Stimulated activated CD8-positive, alpha-beta memory T cell treated with anti-CD3 and anti-CD28 coated beads, Interleukin-7, amount 100 ng/mL, for 1 hour (primary cell): ENCODE measurements at places on chromosomes 3 and 15.

DNA sequence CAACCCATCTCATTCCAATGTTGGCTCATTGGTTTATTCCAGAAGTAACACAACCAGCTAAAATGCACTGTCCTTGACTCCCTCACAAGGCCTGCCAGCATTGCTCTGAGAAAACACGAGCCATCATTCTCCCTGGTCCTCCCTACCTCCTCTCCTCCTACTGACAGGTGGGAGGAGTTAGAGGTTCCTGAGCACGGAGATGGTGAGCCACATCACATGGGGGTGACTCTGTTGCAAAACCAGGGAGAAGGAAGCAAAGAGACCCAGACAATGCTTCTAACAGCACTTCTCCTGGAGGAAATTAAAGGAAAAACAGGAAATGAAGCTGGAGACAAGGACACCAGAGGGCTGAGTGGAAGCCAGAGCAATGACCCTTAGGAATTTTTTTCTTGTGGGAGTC, 667.4 kb downstream of the NTRK3 start:
- DNase-seq, result no peak

DNA sequence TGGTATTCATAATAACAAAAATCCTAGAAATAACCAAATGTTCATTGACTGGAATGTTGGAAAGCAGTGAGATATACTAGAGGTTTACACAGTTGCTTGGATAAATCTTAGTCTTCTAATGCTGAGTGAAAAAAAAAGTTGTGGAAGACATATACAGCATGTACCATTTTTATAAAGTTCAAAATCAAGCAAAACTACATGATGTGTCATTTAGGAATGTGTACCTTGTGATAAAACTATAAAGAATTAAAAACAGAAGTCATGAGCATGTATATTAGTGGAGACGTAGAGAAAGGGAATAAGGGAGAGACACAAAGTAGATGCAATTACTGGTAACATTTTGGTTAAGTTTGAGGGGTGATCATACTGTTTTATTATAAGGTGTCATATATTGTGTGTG, 45.2 kb downstream of the FBXL2 start:
- no peak for DNase-seq

GRCh38 chr3:126867863-126868200, 115.1 kb upstream of the PLXNA1 start:
- no peak for DNase-seq

DNA sequence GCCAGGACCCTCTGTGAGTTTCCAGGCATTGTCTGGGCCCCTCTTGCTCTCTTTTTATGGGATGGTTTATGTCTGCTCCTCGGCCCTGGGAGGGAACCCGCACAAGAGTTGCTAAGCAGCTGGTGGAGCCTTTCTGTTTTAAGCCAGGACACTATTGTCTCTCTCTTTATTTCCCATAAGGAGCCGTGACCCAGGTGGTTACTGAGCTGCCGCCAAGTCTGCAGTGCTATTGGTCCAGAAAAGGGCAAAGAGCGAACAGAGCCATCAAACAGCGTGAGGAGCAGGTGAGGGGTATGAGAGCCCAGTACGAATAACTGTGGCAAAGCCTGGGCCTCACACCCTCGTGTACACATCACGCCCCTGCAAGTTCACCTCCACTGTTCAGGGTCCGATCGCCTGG, 280.2 kb downstream of the SHQ1 start:
- DNase-seq, result no peak

DNA sequence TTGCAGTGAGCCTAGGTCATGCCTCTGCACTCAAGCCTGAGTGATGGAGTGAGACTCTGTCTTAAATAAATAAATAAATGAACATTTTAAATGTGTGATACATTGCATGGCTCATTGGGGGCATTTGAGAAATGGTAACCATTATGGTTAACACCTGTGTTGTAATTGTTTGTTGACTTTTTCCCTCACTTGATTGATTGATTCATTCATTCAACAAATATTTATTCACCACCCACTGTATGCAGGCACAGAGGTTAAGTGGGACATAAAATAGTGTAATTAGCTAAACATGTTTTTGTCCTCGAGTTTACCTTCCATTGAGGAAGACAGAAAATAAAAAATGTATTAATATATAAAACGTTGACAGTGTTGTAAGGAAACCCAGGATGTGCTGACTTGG, 127.1 kb upstream of the ANKRD28 start:
- no peak for DNase-seq

DNA sequence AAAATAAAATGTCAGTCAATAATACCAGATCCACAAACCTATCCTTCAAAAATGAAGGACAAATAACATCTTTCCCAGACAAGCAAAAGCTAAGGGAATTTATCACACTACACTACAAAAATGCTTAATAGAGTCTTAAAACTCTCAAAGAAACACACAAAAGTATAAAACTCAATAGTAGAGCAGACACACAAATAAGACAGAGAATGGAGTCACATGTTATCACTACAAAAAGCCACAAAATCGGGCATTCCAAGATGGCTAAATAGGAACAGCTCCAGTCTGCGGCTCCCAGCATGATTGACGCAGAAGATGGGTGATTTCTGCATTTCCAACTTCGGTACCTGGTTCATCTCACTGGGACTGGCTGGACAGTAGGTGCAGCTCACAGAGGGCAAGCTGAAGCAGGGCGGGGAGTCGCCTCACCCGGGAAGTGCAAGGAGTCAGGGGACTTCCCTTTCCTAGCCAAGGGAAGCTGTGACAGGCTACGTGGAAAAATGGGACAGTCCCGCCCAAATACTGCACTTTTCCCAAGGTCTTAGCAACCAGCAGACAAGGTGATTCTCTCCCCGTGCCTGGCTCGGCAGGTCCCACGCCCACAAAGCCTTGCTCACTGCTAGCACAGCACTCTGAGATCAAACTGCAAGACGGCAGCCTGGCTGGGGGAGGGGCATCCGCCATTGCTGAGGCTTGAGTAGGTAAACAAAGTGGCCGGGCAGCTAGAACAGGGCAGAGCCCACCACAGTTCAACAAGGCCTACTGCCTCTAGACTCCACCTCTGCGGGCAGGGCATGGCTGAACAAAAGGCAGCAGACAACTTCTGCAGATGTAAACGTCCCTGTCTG, 46.3 kb downstream of the SENP7 start:
- no peak for DNase-seq

DNA sequence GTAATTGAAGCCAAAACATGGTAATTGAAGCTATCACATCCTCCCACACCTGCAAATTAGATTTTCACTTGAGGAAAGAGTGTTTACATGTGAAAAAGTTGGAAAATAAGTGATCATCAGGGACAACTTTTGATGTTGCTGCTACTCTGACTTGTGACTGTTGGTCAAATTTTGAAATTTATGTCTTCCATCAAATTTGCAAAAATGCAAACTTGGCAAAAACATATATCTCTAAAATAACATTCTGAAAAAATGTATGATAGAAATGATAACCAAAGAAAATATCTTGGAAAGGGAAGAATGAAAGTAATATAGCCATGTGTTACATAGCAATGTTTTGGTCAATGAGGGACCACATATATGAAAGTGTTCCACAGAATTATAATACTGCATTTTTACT, 703.9 kb upstream of the SEMA6D start:
- no peak for DNase-seq

GRCh38 chr3:188274249-188274915, 120.4 kb downstream of the LPP start:
- no peak for DNase-seq

DNA sequence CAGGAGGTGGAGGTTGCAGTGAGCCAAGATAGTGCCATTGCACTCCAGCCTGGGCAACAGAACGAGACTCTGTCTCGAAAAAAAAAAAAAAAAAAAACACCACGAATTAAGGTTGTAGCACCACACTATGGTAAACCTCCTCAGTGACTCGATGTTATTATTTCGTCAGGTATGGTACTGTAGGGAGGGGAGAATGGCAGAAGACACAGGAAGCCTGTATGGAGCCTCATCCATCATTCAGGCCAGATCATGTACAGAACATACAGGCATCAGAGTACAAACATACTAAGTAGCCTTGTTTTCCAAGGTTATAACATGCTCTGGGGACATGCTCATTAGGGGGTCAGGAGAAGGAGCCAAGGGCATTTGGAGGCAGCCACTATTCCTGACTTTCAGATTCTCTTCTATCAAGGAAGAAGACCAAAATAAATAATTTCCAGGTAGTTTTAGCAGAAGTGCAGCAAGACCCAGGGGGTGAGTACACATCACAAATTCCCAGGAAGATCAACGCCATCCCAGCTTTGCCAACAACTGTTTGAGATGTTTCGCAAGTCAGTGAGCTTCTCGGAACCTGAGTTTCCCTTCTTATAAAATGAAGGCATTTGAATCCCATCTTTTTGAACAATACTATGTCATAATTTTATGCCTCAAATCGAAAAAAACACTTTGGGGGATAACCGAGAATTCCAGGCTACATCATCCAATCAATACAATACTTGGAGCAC, 79.8 kb downstream of the FOXP1 start:
- no peak for DNase-seq

- no peak for DNase-seq
Measured at GRCh38 chr3:190429681-190430080, 20.0 kb downstream of the TMEM207 start.

DNA sequence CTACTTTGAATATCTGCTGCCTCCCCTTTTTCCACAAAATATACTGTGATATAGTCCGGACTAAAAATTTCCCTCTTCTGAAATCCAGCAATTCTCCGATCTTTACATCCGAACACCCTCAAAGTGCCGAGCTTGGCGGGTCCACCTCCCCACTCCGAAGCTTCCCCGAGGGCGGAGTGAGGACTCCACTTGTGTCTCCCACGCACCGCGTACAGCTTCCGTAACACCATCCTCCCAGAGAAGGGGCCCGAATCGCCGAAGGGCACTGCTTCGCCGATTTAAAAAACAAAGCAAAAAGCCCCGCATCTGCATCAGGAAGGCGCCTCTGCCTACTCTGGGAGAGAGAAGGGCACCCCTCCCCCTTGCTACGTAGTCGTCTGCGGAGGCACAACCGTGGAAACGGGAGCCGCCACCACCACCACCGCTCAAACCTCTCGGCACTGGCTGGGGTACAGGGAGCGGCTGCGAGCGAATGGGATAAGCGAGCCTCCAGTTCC, 551 bp downstream of the NCBP2 start:
- peak; percentile 17 for DNase-seq

DNA sequence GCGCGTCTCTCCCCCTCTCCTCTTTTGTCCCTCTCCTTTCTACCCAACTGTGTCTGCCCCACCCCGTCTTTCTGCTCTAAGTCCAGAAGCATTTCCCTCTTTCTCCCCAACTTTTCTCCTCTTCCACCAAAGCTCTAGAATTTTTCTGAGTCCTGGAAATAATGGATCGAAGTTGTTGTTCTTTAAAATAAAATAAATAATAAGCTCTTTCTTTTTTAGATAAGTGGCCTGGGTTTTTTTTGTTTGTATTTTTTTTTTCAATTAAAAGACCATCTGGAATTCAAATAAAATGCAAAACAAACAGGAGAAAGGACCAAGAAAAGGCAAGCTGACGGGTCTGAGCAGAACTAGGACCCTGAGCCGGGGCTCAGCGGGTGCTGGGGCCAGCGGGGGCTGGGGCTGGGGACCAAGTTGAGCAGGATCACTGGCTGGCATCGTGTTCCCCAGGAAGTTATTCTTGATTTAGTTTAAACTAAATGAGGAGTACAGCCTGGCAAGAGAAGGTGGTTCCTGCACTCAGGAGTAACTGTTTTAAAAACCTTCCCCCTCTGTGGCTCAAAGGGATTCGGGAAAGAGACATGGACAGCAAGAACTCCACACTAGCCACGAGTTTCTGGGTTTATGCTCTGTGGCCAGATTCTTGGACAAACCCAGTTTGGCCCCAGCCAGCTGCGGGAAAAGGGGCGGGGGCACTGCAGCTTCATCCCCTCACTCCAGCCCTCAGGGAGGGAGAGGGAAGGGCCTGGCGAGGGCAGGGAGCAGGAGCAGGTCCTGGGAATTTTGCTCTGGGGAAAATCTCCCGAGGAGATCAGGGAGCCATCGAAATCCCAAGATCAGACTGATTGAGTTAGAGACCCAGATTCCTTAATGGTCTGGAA, 8.4 kb downstream of the GATA2 start:
- no peak for DNase-seq

DNA sequence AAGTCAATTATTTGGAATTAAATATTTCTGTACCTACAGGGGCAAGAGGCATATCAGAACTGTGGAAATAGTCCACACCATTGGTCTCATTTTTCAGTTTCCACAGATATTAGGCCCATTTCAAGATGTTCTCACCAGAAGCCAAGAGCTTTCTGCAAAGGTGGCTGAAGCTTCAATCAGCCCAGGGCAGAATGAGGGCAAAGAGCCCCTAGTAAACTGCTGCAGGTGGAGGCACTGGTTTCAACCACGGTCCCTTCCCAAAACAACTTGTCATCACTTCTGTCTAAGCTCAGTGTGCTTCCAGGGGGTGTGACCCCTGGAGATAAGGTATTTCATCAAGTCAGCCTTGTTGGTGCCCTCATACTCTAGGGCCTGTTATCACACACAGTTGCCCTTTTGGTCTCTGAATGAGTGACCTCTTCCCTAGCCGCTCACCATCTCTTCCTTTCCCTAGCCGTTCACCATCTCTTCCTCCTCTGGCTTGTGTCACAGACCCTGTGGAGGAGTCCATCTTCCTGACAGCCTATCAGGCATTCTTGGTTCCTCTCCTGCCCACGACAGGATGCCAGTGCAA, 21.2 kb downstream of the IL17RD start:
- DNase-seq, result no peak
